ENCODE measurements at places on chromosomes 12 and 14.

- DNase-seq: no peak
Measured at GRCh38 chr14:95431199-95432143, 85.0 kb downstream of the SYNE3 start.

DNA sequence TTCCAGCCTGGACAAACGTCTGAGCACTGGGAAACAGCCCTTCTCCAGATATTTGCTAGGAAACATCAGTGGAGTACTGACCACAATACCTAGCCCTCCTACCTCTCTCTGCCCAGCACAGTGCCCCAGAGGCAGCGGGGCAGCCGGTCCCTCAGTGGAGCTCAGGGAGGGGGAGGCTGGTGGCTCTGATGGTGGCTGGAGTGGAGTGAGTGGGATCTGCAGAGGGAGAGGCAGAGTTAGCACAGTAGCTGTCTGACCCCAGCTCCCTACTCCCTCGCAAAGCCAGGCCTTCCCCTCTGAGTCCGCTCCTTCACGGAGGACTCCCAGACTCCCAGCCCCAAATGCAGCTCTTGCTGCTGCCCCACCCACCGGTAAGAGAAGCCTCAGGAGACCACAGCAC is 30.0 kb downstream of the NCKAP5L start:
- DNase-seq: no peak

GRCh38 chr12:55996201-55996714 is 818 bp upstream of the SUOX start:
- DNase-seq: peak; percentile 36

- DNase-seq: no peak
Measured at GRCh38 chr14:90811641-90812040, 4.6 kb downstream of the TTC7B start.

GRCh38 chr14:64400829-64401459 is 12.8 kb downstream of the MTHFD1 start:
- DNase-seq: no peak

GRCh38 chr12:105574056-105574715 is 243.7 kb downstream of the C12orf75 start:
- no peak for DNase-seq

GRCh38 chr12:107327651-107328182 is 234.4 kb upstream of the CRY1 start:
- DNase-seq: no peak

- no peak for DNase-seq
Measured at GRCh38 chr12:108495054-108495453, 20.0 kb upstream of the FICD start.

DNA sequence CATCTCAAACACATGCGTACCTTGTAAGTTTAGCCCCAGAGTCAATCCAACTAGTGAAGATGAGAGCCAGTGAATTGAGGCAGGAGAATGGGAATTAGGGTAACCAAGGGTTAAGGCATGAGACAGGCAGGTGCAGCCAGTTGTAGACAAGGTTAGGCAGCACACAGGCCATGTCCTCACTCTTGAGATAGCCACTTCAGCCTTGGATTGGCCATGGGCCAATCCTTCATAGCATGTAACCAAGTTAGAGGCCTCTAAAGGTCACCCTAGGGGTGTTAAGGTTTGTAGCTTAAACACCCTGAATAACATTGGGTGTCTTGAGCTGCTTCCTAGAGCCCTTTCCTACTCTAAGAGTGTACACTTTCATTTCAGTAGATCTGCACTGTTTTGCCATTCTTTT is 208.2 kb upstream of the RBM19 start:
- no peak for DNase-seq

DNA sequence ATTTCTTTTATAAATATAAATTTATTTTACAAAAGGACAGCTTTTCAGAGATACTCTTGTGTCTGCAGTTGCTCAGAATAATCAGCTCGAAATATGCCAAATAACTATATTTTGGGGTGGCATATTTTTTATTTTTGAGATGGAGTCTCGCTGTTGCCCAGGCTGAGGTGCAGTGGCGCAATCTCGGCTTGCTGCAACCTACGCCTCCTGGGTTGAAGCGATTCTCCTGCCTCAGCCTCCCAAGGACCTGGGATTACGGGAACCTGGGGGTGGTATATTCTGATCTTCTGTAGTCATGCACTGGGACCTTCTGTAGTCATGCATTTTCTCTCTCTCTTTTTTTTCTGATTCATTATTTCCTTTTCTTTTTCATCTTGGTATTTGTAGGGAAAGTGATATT is 135.0 kb upstream of the AMIGO2 start:
- DNase-seq: no peak

DNA sequence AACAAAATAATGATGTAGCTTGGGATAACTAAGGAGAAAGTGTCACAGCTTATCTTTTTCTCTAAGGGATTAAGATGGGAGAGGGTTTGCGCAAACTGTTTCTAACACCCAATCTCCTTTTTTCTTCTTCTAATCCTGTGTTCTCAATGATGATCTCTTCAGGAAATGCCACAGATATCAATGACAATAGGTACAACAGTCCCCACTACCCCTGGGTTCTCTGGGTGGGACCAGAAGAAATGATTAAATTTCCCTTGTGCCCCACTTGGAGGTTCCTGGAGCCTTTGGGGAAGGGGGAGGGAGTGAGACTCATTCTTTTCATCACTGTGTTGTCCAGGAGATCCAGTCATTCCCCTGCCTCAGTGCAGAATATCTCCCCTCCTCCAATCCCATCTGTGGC is 8.6 kb upstream of the PIP4K2C start:
- no peak for DNase-seq

GRCh38 chr12:91704446-91704845 is 441.2 kb downstream of the BTG1 start:
- DNase-seq: no peak

- peak; percentile 6 for DNase-seq
Measured at GRCh38 chr14:66495218-66496098, 9.3 kb downstream of the CCDC196 start.

DNA sequence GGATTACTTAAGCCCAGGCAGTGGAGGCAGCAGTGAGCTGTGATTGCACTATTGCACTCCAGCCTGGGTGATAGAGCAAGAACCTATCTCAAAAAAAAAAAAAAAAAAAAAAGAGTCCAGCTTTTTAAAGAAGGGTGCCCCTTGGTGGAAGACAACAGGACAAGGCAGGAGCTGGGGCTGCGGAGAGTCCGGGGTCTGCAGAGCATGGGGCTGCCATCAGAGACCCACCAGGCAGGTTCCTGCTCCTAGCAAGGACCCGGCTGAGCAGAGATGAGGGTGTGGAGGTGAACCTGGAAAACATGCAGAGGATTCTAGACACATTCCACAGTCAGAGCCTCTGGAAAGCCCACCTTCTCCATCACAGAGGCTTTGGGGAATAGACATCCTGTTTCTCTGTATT is 21.0 kb upstream of the CIPC start:
- DNase-seq: no peak

All from stimulated activated CD8-positive, alpha-beta memory T cell treated with anti-CD3 and anti-CD28 coated beads, Interleukin-4, amount 100 ng/mL, for 1 hour (primary cell).